ENCODE measurements at places on chromosomes 13 and 19.

DNA sequence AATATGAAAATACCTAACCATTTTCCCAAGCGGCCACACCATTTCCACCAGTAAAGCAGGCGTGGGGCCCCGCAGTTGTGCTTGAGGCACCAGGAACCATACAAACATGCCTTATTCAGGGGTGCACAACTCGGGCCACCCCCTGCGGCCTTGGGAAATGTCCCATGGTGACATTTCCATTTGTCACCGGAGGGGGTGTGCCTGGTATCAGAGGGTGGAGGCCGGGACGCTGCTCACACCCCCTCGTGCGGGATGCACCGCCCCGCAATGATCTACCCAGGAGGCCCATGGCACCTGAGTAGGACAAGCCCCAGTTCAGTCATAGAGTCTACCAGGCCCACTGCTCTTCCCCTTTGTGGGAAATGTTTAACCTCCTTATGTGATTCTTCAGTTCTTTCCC lies 218.8 kb downstream of the TEX29 start:
- DNase-seq: no peak

GRCh38 chr19:33740811-33741396 lies 55.8 kb upstream of the KCTD15 start:
- DNase-seq: peak; percentile 30

GRCh38 chr13:61648547-61648946 lies 232.9 kb upstream of the PCDH20 start:
- no peak for DNase-seq

- no peak for DNase-seq
Measured at GRCh38 chr13:106234636-106235035, 300.8 kb downstream of the EFNB2 start.

DNA sequence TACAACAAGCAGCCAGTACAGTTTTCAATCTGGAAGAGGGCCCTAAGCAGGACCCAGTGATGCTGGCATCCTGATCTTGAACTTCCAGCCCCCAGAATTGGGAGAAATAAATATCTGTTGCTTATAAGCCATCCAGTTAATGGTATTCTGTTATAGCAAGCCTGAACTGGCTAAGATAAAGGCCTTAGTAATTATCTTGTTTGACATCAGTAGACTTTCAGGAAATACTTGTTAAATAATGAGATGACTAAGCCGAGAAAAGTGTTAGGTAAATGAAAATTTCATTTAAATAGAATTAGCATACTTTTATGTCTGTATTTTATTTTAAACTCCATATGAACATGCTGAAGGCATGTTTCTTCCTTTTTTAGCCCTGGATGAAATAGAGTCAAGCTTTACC lies 188.2 kb downstream of the OLFM4 start:
- no peak for DNase-seq
